PC-3 (cell line): ENCODE measurements at places on chromosomes 3 and 15.

- DNase-seq = peak; percentile 82
Observed at GRCh38 chr3:132255041-132255745, 62.0 kb upstream of the ACP3 start.

DNA sequence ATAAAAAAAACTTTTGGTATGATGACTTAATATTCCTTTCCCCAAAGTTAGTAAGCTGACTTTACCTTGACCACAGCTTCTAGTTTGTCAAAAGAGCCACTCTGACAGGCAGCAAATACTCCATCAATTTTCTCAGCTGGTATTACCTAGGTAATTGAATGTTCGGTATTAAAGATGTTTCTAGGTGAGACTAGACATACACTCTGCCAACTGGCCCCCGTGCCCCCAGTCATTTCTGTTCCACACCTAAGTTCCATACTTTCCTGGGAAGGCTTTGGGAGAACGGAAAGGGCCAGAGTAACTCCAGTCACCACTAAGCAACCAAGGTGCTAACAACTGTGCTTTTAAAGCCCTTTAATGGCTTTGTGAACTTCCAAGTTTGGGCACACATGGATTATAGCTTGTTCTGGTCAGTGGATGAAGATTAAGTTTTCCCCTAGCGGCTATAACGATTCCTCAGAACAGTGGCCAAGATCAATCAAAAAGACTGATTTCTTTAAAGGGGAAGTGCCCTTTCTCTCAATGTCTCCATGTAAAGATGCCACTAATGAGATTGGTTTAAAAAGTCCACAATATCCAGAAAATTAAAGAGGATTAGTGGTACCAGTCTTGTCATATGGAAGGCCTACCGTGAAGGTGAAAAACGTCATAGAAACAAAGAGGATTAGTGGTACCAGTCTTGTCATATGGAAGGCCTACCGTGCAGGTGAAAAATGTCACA is 7.0 kb downstream of the EIF4A2 start:
- DNase-seq = peak; percentile 33

DNA sequence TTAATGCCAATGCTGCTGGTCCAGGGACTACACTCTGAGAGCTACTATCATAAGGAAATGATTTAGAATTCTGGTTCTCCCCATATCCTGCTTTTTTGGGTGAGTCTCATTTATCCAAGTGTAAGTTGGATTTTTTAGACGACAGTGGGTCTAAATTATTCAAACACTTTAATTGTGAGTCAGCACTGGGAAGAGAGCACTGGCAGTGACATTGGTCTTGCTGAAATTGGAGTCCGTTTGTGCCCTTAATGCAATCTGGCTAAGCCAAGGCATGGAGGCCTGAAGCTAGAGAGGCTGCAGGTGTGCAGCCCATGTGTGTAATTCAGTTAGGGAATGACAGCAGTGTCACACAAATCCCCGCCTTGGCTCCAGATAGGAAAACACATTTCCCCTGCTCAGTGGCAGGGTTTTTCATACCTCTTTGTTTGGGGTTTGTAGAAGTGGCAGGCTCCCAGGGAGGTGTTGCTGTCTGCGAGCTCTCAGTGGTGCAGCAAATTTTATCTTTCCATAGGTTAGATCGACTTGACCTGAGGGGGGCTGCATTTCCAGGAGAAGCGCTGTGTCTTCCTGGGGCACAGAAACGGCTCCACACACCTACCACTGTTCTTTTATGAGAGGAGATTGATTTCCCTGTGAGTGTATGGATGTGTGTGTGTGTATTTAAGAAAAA is 197.7 kb downstream of the CD47 start:
- no peak for DNase-seq

DNA sequence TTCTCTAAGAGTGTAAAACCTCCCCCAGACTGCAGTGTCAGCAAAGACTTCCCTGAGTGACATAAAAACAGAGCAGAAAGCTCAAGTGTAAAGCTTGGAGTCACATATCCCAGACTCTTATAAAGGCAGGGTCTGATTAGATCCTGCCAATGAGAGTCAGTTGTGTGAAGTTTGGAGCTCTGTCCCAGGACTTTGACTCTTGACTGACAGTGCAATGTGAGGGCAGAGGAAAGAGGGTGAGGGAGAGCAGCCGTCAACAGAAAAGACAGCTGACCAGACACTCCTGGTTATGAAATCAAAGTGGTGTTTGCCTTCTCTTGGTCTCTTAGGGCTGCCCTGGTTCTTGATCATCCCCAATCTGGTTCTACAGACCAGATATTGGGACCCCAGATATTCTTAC is 393.2 kb downstream of the ERC2 start:
- no peak for DNase-seq

GRCh38 chr15:56675930-56676329 is 57.4 kb downstream of the ZNF280D start:
- no peak for DNase-seq

- no peak for DNase-seq
Observed at GRCh38 chr3:151262871-151263525, 15.3 kb downstream of the P2RY14 start.

DNA sequence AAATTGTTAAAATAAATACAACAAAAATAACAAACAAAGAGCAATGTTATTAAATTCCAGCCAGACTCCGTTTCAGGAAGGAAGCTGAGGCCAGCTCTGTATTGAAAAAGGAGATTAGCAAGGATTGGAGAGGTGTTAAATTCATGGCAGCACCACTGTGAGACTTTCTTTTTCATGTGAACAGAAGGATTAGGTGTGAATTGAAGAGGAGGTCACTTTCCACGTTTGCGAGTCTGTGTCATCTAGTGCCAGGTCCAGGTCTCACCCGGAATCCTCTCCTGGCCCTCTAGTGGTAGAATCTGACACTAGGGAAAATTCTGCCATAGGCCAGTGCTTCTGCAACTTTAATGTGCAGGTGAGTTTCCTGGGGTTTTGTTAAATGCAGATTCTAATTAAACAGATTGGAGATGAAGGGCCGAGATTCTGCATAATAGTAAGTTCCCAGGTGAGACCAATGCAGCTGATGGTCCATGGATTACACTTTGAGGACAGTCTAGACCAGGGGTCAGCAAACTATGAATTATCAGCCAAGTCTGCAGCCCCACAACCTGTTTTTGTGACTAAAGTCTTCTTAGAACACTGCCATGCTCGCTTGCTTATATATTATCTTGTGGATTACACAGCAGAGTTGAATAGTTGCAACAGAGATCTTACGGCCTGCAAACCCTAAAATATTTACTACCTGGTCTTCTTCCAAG is 9.2 kb upstream of the SLC6A1 start:
- peak; percentile 79 for DNase-seq

DNA sequence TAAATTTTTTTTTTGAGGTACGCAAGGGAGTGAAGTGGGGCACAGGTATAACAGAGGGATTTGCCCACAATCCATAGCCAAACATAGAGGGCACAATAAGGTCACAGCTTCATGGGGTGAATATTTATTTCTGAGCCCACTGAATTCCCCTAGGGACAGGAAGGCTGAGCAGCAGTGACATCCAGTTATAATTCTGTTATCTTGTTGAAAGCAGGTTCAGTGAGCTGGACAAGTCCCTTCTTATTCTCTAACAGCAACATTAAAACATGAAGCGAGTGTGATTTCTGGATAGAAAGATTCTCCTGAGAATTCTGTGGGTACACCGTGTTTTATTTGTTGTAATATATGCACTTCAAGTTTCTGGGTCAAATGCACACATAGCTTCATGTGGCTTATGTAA is 538.2 kb downstream of the NAALADL2 start:
- DNase-seq = no peak

- DNase-seq = peak; percentile 88
Observed at GRCh38 chr15:36883713-36884517, 216.4 kb downstream of the MEIS2 start.

GRCh38 chr3:184261854-184262763 is 756 bp upstream of the CAMK2N2 start:
- DNase-seq = peak; percentile 21

- DNase-seq = peak; percentile 92
Observed at GRCh38 chr3:129794311-129795185, 99.0 kb downstream of the TMCC1 start.

DNA sequence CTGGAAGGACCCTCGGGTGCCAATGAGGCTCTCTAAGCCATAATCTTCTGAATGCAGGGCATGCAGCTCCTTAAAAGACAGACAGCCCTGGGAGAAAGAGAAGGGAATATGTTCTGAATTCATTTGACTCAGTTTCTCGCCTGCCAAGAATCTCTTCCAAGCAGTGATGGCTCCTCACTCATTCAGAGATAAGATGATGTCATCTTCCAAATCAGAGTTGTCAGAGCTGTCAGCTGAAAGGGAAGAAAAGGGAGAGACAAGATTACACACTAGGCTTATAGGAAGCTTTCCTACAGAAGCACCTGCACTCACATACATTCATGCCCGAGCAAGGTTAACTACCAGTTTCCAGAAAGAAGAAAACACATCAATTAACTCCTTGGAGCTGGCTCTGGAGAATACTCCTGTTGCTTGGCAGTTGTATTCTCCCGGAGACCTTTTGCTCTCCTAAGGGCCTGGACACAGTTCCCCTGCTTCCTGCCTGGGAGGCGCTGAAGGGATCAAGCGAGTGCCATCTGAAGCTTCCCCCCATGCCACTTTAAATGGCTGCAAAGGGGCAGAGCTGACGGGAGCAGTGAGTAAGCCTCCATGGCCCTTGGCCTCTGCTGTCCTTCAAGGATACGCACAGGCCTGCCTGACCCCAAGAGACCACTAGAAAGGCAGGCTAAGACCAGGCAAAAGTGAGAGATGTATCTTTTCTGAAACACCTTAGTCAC is 7.7 kb downstream of the RBM15B start:
- no peak for DNase-seq

GRCh38 chr3:4376499-4376898 is 73.3 kb downstream of the SETMAR start:
- peak; percentile 12 for DNase-seq

DNA sequence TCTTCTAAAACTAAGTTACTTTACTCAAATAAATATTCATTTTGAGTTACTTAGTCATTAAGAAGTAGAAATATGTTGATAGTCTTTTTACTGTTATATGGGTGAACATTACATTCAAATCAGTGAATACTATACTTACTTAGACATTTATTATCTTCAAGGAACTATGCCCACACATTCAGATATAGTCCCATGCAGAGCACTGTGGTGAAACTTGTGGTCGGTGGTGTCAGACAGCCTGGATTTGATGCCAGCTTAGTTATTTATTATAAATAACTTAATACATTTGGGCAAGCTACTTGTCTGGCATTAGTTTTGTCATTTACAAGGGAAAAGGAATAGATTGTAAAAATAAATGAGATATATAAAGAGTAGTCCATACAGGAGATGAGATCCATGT is 149.5 kb downstream of the RAP2B start:
- no peak for DNase-seq

GRCh38 chr3:129310111-129311011 is 31.7 kb downstream of the HMCES start:
- DNase-seq = peak; percentile 62

DNA sequence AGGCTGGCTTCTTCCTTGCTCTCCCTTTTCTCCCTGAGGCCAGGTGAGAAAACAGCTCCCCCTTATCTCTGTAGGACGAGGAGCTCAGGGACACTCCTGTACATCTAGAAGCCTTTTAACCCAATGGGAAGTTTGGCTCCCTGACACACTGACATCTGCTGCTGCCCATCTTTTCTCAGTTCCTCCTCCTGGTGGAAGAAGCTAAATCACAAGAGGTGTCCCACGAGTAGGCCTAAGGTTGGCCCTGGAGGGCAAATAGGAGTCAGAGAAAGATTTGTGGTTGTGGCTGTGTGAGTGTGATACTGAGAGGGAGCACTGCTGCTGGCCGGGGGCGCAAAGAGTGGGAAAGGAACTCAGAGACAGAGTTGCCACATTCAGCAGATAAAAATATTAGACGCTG is 49.5 kb downstream of the ARHGAP31 start:
- no peak for DNase-seq

GRCh38 chr3:52962160-52962559 is 64.8 kb upstream of the STIMATE start:
- no peak for DNase-seq

- no peak for DNase-seq
Observed at GRCh38 chr15:60889006-60889405, 340.1 kb downstream of the RORA start.

DNA sequence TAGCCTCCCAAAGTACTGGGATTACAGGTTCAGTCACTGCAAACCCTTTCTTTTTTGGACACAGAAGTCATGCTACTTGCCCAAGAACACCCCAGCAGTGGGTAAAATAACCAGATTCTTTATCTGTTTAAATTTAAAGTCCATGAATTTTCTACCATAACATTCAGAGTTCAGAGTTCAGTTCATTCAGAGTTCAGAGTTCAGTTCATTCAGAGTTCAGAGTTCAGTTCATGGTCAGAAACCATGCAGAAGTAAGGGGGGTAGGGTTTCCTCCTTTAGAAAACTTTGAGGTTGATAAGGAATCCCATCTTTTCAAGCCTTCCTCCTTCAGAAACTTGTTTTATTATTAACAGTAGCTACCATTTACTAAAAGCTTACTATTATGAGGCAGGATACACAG is 43.2 kb downstream of the RAF1 start:
- DNase-seq = no peak

DNA sequence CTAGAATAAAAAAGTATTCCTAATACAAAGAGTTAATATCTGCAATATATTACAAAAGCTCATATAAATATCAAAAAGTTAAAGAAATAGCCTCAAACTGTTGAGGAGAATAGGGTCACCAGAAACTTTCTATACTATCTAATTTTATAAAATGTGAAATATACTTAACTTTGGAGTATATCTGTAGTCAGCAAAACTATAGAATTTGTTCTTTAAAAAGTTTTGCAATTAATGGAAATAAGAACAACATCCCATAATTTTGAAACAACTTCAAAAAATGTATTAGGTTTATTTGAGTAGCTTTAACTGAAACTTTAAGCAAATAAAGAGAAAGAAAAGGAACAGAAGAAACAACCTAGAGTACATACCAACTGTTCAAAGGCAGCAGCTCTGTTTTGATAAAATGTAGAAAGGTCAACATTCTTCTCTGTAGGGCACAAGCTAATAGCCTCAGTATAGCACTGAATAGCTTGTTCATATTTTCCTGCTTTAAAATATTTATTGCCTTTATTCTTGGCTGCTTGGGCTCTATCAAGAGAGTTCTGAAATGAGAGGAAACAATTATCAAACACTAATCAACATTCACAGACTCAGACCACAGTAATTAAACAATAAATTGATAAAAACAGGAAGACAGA is 14.3 kb downstream of the TOMM70 start:
- DNase-seq = no peak

GRCh38 chr15:91981821-91982800 is 128.6 kb downstream of the SLCO3A1 start:
- DNase-seq = peak; percentile 22

DNA sequence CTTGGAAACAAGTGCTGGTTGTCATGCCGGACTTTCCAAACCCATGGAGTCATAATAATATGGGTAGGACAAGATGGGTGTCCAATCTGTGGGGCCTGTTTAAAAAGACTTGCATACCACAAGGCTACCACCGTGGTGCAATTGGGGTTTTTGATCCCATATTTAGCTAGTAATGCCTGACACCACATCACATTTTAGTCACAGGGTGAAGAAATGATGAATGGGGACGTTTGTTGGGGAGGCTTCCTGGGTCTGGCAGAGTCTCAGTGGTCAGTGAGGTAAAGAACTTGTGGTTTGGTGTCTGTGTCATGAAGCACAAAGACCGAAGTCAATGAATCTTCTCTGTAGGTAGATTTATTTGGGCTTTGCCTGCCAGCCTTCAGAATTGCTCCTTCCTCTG is 31.0 kb downstream of the P3H2 start:
- peak; percentile 12 for DNase-seq
